ENCODE measurements at places on chromosomes 12 and 14.

- DNase-seq: no peak
Measured at GRCh38 chr12:17592472-17592871, 497.5 kb downstream of the RERGL start.

DNA sequence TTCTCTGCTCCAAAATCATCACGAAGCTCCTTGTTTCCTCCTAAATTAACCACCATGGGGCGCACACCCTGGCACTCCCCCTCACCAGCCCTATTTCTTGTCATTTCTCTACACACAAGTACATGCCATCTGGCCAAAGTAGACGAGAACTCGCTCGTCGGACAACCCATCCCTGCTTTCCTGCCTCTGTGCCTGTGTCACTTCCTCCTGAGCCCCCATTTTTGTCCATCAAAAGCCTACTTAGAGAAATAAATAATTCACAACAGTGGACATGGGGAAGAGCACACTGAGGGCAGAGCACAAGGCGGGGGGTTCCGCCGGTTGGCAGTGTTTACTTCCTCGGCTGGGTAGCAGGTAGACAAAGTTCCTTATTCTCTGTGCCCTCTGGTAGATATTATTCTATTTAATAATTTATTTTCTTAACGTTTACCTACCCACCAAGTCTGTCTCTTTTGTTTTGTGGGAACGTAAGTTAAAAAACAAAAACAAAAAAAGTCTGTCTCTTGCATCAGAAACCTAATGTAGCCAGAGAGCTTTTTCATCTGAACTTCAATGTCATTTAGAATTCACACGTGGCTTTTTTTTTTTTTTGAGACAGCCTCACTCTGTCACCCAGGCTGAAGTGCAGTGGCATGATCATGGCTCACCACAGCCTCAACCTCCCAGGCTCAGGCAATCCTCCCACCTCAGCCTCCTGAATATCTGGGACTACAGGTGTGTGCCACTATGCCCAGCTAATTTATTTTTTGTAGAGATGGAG is 6.0 kb downstream of the VPS37B start:
- no peak for DNase-seq

DNA sequence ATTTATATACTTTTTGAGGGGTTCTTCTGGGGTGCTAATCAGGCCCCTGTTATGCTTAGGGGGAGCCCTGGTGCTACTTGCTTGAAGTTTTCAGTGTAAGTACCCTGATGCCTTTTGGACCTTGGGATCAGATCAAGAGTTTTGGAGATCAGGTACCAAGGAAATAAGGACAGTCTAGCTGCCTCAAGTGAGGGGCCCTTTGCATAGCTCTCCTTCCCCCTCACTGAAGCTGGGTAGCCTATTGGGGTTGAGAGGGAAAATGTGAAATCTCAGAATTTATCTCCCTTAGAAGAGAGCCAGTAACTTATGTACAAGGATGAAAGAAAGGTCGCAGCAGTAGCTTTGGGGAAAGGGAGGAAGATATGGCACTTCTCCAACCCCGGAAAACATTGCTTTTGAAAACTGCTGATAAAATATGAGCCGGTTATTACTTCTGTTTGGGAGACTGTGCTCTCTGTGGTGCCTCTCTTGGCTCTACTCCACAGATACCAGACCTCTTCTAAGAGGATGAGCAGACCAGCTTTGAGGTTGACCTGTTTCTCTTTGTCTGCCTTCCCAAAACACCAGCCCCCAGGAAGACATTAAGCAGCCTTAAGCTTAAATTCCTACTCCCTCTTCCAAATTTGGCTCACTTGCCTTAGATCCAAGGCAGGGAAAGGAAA is 8.8 kb upstream of the AMHR2 start:
- DNase-seq: no peak

DNA sequence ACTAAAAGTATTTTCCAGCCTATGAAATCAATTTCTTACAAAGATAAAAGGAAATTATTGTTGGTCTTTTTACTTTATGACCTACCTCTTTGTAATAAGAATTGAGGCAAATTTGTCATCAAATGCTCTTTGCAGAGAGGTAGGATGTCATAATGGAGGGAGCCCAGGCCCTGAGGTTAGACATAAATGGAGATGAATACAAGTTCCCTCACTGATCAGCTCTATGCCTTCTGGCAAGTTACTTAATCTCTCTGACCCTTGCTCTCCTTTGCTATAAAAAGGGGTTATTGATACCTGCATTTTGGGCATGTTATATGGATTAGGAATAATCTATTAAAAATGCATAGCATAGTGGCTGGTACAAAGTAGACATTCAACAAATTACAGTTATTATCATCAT is 146.9 kb upstream of the KRR1 start:
- no peak for DNase-seq

- DNase-seq: no peak
Measured at GRCh38 chr14:51138404-51139103, 43.6 kb upstream of the TRIM9 start.

- DNase-seq: no peak
Measured at GRCh38 chr12:94163850-94164249, 15.5 kb downstream of the PLXNC1 start.

GRCh38 chr14:104119119-104119487 is 19.3 kb upstream of the KIF26A start:
- no peak for DNase-seq

DNA sequence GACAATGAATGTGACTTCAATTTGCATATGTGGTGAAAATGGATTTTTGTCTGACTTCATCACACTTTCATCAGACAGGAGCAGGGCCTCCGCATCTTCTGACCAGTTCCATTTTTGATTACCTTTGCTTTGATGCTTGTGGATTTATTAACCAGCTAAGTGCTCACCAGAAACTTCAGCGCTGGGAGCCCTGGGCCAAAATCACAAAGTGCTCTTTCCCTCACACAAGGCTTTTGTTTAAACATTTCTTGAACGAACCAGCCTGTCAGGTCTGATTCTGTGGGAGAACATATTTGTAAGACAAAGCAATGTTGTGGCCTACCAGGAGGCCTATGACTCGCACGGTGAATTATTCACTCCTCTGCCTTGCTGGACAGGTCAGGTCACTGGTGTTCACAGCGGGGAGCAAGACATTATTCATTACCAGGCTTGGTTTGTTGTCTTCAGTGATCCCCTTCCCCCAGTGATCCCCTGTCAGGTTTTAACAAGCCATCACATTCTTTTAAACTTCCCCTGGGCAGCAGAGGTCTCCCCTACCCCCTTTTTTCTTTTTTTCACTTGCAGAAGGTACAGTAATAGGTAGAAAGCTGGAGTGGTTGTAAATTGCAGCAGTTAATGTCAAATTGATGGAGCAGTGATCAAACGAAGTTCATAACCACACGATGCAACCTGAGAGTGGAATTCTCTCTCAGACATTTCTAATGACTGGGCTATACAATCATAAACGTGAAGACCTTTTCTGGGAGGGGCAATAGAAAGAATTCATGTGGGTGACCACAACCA is 167.5 kb upstream of the PRICKLE1 start:
- DNase-seq: no peak

GRCh38 chr12:116759783-116760621 is 21.9 kb downstream of the RNFT2 start:
- DNase-seq: no peak
